ENCODE measurements at places on chromosomes 2 and 18.
A peak's percentile ranks its signal among the peaks of the same experiment; 100 is the strongest.

DNA sequence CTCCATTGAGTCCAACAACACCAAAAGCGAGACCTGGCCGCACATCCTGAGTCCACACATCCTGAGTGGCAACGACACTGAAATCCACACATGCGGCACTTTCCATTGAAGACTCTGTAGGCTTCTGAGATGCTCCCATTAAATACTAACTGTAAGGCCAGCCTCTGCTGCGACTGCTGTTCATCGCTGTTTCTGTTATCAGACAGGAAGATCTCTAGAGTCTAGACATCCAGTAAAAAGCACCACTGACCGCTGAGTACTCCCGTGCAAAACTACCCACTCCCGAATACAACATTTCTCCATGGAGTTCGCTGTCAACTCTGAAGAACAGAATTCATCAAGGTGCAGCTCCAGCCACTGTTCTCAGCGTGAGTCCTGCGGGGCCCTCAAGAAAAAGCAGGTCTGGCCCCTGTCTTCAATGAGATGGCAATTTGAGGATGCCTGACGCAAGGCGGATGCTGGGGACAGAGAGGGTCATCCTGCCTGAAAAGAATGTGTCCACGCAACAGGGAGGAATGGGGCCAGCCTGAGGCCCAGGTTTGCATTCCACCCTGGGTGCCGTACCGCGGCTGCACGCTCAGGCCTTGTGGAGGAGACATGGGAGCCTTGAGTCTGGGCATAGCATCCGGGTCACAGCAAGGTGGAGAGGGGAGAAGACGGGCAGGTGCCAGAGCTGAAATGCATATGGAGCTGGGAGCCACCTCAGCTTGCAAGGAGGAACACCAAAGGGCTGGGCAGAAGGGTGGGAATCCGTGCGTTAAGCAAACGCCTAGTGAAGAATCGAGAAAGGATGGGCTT, 61.9 kb downstream of the ZNF516 start:
- DNase-seq = no peak

DNA sequence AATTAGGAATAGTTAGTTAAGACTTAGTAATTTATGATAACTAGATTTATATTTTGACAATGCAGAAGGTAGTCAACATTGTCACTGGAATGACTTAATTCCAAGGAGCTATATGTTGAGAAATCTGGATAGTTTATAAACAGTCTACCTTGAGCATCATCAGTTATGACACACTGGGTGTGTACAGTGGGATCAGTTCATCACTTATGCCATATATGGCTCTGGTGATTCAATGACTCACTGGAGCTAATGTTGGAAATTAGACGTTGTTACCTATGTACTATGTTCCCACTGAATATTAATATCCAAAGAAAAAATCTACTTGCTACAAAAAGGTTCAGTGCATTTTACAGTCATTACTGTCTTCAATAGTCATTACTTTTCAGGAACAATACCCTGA, 34.0 kb upstream of the ITPRID2 start:
- DNase-seq = no peak

DNA sequence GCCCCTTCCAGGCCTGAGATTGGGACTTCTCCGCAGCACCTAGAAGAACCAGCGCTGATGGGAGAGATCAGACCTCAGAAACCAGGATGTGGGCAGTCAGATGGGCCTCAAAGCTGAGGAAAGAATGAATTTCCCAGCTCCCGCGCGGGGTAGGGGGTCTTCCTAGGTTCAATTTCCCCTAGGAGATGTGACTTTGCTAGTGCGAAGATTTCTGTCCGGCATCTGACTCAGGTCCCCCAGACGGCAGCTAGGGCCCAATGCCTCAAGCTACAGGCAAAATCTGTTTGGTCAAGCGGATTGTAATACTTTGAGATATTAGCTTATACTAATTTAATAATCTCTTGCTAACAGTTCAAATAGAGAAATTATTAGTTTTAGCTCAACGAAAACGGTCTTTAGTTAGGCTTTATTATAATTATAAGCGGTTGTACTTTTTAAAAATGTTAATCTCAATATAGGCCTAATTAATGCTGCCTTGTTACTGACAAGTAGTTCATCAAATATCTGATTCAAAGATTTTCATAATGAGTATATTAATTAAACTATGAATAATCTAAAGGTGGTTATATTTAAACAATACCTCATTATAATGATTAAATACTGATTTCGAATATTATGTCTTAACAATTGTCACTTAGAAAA, 5.8 kb downstream of the DLX1 start:
- DNase-seq = no peak

GRCh38 chr2:22883054-22883453, 501.9 kb upstream of the KLHL29 start:
- no peak for DNase-seq

DNA sequence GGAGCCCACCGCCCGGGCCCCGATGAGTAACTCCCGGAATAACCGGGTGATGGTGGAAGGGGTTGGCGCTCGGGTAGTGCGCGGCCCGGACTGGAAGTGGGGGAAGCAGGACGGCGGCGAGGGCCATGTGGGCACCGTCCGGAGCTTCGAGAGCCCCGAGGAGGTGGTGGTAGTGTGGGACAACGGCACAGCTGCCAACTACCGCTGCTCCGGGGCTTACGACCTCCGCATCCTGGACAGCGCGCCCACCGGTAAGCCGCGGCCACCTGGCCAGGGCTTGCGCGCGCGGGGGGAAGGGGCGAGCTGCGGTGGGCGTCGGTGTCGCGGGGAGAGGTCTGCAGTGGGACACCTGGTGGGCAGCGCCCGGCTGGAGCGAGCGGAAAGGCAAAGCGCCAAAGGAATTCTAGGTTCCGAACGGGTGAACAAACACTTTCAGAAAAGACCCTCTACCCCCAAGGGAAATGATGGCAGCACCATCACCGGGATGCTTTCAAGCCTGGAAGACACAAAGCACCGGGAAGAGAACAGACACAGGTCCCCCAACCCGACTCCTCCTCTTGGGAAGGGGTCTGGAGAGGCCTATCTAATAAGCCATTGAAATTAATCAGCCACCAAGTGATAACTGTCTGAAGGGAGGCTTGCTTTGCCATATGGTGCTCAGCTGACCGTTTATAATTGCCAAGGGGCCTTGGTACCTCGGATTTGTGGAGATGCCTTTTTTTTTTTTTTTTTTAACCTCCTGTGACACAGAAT, 1.1 kb downstream of the MIB1 start:
- peak; percentile 69 for DNase-seq

DNA sequence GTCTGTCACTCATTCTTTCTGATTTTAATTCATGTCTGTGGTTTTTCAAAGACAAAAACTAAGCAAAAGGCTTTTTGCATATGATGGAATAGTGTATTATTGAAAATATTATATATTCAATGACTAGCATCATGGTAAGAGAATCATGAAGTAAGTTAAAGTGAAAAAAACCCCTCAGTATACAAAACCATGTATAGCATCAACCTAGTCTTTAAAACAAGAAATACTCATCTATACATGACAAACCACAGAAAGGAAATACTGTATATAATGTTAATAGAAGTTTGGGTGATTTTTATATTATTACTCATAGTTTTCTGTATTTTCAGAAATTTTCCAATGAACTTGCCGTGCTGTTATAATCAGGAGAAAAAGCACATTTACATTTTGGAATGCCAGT, 38.0 kb upstream of the ODC1 start:
- no peak for DNase-seq

DNA sequence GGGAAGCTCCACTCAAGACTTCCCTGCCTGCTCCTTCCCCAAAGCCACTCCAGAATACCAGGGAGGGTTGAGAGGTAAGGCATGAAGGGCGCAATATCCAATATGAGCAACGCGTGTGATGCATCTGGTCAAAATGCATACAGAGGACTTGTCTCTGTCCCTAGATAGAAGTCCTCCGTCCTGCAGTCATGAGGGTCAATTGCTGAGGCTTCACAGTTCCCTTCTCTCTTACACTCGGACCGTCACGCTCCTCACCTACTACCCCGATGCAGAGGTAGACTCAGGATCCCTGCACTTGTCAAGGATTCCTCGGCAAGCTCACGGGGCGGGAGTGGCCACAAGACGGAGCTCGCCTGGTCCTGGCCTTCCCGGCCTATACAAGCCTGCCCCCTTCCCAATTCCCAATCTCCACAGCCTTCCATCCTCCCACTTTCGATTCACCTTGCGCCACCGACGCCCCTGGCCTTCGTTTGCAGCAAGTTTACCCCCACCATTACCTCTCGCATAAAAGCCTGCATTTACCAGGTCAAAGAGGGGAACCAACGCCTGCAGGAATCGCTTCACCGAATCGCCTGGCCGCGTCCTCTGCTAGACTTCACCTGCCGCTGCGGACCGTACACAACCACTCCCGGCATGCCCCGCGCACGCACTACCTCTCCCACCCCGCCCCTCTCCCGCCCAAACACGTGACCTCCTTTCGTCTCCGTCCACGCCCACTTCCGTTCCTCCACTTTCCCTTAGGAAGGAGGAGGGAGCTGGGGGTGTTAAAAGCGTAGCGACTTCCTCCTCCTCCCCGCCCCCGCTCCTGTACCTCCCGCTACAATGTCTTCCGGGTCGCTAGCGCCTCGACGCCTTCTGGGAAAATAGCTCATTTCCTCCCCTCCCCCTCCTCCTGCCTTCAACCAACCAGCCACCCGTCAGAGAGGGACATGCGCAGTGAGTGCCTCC, at the start of gene ORC4:
Gene ORC4, minus strand, starts transcription at position 627 of the 948 bp plus-strand sequence. CDS start 44,779 bp downstream, outside the sequence.
- peak; percentile 99 for DNase-seq

DNA sequence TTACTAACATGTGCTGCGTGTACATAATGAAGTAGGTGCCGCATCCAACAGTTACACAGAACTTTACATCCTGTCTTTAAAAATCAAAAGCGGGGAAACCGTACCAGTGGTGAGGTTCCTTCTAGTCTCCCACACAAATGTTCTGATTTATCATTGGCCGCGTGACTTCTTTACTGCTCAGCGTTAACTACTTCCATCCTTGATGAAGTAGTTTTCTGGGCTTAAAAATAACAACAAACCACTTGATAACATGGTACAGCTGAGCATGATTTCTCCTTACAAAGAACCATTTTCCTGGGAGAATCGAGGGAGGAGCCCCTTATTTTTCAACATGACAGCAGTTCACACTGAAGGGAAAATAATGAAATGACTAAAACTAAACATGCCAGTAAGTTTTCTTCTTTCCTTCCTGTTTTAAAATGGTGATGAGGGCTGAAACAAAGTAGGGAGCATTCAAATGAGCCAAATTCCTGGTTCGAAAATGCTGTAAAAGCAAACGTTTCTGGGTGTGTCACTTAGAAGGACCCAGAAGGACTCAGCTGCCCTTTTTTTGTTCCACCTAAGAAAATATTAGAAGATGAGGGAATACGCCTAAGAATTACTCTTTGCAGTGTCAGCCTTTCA, 9.9 kb downstream of the EMILIN2 start:
- no peak for DNase-seq

GRCh38 chr18:58180738-58181353, 136.8 kb downstream of the NEDD4L start:
- peak; percentile 72 for DNase-seq

DNA sequence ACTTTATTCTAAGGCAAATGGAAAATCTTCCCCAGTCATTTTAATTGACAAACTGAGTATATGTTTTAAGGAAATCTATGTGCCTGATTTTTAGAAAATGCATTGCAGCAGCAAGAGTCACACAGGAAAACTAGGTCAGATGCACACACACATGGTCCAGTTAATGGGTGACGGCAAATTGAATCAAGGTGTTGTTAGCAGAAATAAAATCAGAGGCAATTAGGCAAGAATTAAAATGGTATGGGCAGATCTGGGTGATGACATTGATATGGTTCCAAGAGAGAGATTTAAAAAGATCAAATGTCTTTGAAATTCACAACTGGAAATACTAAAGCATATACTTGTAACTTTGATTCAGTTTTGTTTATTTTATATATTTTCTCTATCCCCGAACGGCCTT, 174.2 kb upstream of the CDH19 start:
- DNase-seq = no peak

- no peak for DNase-seq
Measured at GRCh38 chr2:24935145-24935544, 15.1 kb upstream of the ADCY3 start.

DNA sequence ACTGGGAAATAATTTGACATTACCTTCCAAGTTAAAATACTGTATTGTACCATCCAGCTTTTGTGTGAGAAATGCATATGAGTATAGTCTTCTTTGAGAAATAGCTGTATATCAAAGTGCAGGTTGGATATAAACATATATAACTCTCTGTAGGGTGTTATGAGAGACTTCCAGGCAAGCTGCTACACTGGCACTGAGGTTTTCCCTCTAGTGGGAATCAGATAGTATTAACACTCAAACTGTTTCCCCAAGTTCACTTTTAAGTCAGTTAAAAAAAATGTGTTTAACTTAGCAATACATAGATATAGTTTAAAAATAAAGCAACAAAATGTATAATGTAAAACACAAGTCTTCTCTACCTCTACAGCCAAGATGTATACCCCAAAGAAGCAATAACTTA, 368.4 kb upstream of the SLC8A1 start:
- no peak for DNase-seq

DNA sequence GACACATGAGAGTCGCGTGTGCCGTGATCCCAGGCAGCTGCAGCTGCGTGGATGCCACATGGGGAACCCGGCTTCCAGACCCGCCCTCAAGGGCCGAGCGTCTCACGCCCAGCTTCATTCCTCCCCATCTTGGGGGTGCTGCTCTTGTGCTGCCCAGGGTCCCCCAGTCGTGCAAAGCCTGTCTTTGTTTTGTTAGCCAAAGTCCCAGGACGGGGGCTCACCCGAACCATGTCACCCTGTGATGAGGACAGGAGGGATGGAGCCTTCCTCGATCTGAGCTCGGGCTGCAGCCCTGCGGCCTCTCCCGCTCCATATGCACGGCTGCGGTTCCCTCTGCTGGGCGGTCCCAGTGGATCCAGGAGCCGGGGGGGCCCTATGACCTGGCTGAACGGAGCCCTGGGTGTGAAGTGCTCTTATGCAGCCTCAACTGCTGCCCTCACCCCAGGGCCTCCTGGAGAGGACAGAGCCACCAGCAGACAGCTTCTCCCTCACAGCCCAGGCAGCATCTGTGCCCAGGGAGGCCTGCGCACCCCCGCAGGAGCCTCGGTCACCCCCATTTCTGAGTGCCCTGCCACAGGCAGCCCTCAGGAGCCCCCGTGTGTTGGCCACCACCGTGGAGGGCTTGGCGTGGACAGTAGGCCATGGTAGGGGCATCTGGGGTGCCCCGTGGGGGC, 99.0 kb upstream of the CTDP1 start:
- peak; percentile 6 for DNase-seq

DNA sequence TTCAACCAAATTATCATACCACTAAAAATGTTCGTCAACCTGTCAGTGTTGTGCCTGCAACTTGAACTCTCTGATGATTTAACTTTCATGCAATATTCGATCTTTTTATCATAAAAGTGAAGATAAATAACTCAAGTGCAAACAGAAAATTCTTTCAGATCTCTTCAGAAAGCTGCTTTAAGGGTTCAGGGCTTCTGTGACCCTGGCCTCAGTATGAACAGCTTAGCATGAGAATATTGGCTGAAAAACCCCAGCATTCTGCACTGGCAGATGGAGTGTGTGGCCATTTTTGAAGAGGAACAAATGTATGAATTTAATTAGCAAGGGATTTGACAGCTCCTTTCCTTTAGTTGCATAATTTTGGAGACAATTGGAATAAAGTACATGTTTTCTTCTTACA, 851.4 kb upstream of the SOX11 start:
- no peak for DNase-seq

- no peak for DNase-seq
Measured at GRCh38 chr2:227908266-227909054, 37.0 kb downstream of the DAW1 start.

All from WERI-Rb-1 (cell line).